HFF-Myc (cell line): ENCODE measurements at places on chromosomes 16 and 17.

- DNase-seq, result peak; percentile 31
Measured at GRCh38 chr17:69246726-69247375, 18.2 kb upstream of the ABCA10 start.

- no peak for DNase-seq
Measured at GRCh38 chr17:28093999-28094716, 51.7 kb downstream of the NLK start.

DNA sequence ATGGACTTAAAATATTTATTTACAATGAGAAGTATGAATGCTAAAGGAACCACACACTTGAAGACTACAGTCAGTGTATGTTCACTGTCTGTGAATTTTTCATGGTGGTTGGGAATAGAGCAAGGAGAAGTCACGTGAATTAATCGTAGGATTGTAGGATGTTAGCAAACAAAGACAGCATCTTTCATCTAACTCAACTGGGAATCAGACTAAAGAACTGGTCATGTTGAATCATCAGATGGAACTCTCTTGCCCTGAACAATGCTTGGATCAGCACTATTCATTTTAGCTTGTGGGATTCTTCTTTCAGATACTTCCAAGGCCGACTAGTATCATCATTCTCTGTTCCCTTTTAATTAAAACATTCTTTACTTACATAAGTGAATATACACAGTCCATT lies 18.1 kb downstream of the KCNJ2 start:
- DNase-seq, result no peak

DNA sequence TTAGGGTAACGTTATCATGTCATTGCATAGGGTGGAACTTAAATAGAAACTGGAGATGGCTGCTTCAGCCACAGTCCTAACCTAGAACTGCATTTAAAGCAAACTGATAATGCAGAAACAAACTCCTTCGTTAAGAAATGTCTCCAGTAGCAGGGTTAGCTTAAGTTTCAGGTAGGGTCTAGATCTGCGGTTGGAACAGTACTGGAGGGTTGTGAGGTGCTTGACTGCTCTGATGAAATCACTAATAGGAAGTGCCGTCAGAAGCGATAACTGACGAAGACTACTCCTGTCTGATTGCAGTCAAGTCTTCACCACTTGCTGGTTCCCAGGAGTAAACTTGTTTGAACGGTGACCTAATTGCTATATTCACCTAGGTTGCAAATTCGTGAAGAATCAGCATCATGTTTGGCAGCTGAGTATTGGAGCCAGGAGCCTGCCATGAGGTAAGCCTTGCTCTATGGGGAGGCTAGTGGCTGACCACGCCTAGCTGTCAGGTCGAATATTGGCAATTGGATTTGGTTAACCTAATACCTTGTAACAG lies 24.5 kb downstream of the TRPV2 start:
- DNase-seq, result no peak

DNA sequence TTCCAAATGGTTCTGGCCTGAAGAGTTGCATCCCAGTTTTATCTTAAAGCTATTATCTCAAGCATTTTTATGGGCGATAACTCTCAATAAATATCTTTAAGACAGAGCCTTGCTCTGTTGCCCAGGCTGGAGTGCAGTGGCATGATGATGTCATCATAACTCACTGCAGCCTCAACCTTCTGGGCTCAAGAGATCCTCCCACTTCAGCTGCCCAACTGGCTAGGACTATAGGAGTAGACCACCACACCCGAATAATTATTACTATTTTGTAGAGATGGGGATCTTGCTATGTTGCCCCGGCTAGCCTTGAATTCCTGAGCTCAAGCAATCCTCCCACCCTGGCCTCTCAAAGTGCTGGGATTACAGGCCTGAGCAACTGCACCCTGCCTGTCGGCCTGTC lies 26.1 kb upstream of the CYTH1 start:
- no peak for DNase-seq
